ENCODE measurements at places on chromosomes 16 and 17.

DNA sequence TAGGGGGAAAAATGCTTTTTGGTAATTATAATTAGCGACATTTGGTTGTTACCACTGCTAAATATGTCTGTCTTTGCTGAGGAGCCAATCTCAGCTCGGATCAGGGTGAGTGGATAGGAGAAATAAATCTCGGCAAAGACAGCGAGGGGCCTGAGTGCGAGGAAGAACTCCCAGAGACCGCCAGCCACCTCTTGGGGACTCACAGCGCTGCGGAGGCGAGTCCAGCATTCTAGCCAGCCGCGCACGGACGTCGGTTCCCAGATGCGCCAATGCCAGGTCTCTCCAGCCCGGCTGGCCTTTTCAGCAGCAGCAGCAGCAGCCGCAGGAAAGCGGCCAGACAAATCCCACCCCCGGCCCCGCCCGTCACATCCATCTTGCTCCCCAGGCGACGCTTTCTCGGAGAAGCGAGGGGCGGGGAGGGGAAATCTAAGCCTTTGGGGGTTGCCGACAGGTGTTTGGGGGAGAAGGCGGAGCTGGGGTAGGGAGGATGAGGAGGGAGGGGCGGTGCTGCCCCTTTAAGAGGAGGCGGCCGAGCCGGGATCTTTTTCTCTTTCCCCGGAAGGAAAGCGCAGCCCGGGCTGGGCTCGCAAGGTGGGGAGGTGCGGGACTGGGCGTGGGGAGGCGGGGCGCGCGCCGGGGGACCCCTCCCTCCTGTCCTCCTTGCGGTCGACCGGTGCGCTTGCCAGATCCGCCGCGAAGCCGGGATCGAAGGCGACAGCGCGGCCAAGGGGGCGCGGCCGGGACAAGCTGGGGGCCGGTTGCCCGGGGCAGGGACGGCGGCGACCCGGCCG is at the start of gene ITGA3:
Gene ITGA3, plus strand, starts transcription at position 685 of the 791 bp plus-strand sequence. CDS start 330 bp downstream, outside the sequence.
- peak; percentile 81 for DNase-seq

DNA sequence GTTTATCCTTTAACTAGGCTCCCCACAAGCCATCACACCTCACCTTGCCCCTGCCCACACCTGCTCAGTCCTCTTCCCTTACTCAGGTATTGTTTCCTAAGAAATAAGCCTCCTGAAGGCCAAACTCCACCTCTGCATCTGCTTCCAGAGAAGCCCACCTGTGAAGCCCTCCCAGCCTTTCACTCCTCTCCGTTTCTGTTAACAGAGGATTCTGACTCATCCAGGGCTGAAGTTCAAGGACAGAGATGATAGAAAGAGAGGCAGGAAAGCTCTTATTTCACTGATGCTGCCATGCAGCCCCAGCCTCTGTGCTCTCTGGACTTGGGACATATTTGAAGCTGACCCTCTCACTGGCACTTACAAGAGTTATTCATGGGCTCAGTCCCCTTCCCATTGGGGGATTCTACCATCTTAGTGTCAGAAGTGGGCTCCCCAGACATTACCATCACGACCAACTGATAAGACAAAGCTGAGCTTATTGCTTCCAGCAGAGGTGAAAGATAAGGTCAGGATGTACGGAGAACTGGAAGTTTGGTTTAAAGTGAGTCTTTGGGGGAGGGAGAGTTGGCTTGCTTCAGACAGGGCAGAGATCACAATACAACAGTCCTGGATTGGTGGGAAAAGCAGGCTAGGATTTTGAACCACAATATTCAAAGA is 35.3 kb upstream of the XYLT2 start:
- no peak for DNase-seq

DNA sequence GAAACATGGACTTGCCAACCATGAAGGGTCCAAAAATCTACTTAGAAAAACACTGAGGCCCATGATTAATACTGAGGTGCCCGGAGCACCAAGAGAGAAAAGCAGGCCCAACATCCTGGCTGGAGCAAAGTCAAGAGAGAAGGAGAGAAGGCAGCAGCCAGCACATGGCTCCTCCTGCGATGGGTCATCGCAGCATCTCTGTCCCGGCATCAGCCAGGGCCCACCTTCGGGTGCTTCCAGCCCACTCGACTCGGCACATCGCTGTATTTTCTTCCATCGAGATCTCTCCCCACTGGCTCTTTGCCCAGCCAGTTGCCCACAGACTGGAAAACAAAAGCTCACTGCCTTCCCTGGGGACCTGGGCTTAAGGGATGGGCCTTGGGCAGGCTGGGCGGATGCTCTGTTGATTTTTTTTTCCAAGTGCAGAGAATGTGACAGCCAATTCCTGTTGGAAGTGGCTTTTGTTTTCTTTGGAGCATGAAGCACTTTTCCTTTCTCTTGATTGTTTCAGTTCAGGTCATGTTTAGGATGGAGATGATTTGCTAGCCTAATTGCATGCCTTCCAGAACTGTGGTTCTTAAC is 58.1 kb downstream of the CYB5B start:
- peak; percentile 73 for DNase-seq

DNA sequence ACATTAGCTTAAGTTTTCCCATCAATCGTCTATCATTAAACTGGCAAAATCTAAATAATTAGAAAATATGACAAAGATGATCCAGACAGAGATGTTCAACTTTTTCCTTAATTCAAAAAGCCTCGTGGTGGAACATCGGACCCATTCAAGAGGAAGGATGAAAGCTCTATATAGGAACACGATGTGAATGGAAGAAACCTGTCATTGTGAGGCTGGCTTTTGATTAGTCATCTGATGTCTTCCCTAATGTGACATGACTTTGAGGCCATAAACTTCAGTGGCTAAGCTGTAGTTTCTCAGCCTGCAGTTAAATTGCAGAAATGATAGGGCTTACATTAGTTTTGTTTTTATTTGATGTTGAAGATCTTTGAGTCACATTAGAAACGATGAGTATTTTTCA is 1.0 kb downstream of the AMZ2 start:
- no peak for DNase-seq

GRCh38 chr17:64004903-64005733 is 7.0 kb downstream of the PRR29 start:
- DNase-seq = no peak

DNA sequence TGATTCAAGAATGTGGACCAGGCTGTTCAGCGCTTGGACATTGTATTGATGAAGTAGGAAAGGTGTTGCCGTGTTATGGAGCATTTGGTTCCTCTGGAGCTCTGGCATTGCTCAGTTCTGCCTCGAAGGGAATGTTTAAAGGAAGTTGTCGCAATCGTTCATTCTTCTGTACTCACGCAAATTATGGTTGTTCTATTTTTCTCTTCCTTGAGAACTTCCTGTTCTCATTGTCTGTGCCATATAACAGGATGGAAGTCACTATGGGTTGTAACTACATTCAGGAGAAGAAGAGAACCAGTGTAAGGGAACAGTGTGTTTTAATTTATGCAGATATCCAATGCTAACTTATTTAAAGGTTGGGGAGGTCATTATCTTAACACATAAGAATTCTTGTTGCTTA is 13.0 kb downstream of the PCTP start:
- no peak for DNase-seq

DNA sequence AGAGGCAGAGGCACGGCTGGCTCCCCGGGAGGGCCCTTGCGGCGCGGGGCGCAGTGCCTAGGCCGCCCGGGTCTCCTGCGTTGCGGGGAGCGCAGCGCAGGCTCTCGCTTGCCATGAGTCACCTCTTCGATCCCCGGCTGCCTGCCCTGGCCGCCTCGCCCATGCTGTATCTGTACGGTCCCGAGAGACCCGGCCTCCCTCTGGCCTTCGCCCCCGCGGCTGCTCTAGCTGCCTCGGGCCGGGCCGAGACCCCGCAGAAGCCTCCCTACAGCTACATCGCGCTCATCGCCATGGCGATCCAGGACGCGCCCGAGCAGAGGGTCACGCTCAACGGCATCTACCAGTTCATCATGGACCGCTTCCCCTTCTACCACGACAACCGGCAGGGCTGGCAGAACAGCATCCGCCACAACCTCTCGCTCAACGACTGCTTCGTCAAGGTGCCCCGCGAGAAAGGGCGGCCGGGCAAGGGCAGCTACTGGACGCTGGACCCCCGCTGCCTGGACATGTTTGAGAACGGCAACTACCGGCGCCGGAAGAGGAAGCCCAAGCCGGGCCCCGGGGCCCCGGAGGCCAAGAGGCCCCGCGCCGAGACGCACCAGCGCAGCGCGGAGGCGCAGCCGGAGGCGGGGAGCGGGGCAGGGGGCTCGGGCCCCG is 390 bp downstream of the FOXL1 start:
- no peak for DNase-seq

DNA sequence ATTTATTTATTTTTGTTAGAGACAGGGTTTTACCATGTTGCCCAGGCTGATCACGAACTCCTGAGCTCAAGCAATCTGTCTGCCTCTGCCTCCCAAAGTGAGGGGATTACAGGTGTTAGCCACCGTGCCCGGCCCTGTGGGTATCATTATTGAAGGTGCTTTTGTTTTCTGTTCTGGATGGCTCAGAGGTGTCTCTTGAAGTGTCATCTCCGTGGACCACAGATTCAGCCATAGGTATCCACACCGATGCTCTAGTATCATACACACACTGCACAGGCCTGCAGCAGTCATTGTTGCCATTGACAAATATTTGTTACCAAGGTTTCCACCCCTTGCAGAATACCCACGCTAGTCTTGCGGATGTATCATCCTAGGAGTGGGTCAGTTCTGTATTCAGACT is 446.2 kb downstream of the XYLT1 start:
- no peak for DNase-seq

- DNase-seq = no peak
Measured at GRCh38 chr17:4055014-4055413, 87.8 kb downstream of the ZZEF1 start.

GRCh38 chr16:12721841-12722421 is 81.8 kb downstream of the CPPED1 start:
- no peak for DNase-seq

- peak; percentile 81 for DNase-seq
Measured at GRCh38 chr17:82450357-82451106, at the start of gene CYBC1. TSS of gene CYBC1 (minus strand) at chr17:82450752. CDS start at chr17:82449254, 1,498 bp downstream.

- no peak for DNase-seq
Measured at GRCh38 chr16:80056324-80056723, 455.8 kb upstream of the MAF start.

DNA sequence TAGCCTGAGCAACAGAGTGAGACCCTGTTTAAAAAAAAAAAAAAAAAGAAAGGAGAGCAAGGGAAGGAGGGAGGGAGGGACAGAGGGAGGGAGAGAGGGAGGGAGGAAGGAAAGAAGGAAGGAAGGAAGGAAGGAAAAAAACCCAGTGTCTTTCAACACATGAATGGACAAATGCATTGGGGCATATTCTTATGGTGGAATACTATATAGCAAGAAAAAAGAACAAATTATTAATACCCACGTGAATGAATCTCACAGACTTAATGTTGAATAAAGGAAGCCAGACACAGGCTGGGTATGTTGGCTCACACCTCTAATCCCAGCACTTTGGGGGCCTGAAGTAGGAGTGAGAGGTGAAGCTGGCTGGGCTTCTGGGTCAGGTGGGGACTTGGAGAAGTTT is 20.3 kb downstream of the RAPGEFL1 start:
- no peak for DNase-seq

- no peak for DNase-seq
Measured at GRCh38 chr16:75083813-75084212, 32.8 kb downstream of the LDHD start.

DNA sequence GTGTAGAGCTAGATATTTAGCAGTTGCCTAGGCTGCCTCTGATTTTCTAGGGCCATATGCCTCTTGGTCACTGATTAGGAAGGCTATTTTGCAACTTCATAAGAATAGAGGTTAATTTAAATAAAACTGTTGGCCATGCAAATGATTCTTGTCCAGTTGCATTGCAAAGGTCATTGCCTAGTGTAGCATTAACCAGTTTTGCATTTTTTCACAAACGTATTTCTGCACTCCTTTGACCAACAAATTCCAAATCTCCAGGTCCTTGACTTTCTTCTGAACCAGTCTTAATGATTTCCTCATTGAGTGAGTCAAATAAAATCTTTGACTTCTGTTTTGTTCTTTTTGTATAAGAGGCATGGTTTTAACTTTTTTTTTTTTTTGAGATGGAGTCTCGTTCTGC is 33.5 kb downstream of the ERCC4 start:
- no peak for DNase-seq

DNA sequence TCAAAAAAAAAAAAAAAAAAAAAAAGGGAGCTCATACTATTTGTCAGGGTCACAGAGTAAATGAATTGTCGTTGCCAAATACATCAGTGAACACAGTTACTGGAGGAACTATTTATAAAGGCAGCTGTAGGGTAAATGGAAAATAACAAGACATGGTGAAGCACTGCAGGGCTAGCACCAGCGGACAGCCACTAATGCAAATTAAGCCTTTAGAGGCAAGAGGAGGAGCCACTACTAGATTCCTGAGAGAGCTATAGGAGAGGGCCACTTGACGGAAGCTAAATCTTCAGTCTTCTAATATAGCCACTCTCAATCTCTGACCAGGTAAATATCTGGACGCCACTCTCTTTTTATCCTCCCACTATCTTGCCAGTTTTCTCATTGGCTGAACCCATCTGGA is 801.2 kb upstream of the GOT2 start:
- DNase-seq = no peak

DNA sequence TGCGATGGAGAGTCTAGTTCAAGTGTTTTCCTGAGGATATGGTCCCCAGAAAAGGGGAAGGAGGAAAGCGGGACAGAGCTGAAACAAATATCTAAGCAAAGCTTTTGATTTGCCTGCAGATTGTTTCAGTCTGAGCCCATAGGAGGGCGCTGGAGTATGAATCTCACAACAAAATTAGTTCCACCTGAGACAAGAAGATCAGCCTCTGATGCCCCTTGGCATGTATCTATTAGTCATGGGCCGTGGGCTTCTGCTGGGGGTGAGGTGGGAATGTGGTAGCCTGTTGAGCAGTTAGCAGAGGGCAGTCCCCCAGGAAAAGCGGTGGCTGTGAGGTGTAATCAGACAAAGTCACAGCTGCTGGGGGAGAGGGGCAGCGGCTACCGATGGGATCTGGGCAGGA is 446.9 kb downstream of the CA10 start:
- no peak for DNase-seq

GRCh38 chr17:72631949-72632684 is 460.4 kb downstream of the SLC39A11 start:
- DNase-seq = peak; percentile 84

DNA sequence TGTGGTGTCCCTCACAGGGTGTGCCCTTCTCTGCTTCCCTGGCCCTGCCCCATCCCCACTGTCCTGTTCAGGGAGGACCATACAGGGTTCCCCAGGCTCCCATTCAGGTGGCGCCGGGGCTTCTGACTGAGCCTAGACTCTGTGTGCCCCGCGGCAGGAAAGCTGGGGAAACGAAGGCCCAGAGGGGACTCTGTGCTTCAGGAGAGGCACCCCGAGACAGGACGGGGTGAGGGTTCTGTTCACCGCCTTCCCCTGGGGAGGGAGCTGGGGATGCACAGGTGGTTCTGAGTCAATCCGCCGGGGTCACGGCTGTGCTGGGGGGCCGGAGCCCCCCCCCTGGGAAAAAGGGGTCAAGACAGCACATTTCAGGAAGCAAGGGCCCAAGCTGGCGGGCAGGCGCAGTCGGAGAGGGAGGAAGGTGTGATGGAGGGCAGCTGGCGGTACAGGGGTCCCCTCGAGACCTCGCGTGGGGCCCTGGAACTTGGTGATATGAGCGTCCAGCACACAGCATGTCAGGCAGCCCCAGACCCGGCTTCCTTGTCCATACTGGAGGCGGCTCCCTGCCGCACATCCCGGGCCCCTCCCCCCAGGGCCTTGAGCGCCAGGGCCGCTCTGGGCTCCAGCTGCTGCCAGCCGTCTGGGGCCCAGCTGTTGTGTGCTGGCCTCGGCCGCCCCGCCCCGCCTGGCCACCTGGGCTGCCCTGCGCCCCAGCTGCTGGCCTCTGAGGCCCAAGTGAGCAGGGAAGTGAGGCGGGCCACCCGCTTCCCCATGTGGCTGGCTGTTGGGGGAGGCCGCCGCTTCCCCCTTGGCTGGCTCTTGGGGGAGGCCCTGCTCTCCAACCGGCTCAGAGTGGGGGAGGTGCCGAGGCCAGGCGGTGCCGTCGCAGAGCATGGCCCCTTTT is 5.6 kb upstream of the NOTUM start:
- DNase-seq = no peak

GRCh38 chr16:50695017-50696000 is 1.9 kb downstream of the NOD2 start:
- no peak for DNase-seq
